ENCODE measurements at places on chromosomes 4 and X.
A peak's percentile ranks its signal among the peaks of the same experiment; 100 is the strongest.

- DNase-seq = peak; percentile 47
These were observed 13.9 kb upstream of the ETDC start for GRCh38 chrX:135295238-135295943.

GRCh38 chr4:5127556-5127955 is 76.3 kb downstream of the STK32B start:
- no peak for DNase-seq

GRCh38 chr4:155609455-155610059 is 57.1 kb upstream of the GUCY1A1 start:
- no peak for DNase-seq

DNA sequence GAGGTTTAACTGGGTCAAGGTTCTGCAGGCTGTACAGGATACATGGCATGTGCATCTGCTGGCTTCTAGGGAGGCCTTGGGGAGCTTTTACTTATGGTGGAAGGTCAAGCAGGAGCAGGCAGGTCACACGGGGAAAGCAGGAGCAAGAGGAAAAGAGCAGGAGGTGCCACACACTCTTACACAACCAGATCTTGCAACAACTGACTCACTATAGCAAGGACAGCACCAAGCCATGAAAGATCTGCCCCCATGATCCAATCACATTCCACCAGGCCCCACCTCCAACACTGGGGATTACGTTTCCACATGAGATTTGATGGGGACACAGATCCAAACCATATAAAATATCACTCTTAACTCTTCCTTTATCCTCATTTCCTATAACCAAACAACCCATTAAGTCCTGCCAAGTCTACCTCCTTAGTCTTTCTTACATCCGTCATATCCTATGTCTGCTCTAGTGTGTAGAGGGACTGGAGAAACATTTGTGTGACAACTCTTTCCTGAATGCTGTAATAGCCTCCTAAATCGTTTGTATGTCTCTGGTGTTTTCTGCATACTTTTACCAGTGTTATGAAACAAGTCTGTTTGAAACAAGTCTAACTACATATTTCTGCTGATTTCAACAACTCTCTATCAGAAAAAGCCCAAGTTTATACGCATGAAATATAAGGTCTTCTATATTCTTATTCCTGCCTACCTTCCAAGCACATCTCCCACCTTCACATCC is 8.3 kb upstream of the RAP2C start:
- DNase-seq = no peak

DNA sequence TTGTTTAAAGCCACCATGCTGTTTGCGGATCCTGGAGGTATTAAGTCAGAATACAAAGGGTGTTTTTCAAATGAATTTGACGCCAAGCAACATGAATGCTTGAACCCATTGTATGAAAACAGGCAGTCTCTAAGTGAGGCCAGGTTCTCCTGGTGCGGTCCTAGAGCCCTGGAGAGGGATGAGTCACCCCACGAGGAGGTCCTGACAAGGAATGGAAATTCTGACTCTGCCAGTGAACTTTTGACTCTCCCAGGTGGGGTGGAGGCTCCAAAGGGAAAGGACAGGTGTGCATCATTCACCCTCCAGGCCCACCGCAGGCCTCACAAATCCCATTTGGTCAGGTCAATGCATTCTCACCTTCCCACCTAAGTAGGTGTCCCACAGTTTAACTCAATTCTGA is 1.5 kb downstream of the TRIM2 start:
- no peak for DNase-seq

GRCh38 chr4:54224996-54225597 is 4.0 kb upstream of the PDGFRA start:
- no peak for DNase-seq

DNA sequence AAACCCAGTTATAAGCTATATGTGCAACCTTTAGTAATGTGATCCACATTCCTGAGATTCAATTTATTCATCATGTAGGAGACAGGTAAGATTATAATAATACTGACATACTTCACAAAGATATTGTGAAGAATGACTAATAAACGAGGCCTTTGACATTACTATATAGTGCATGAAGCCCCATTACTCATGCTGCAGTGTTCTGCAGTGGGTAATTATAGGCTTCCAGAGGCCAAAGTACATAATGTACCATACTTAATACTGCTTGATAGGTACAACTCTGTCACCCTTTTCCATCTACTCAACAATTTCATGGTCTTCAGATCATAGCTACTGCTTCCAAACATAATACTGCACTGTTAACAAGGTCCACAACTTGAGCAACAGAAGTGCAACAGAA is 68.9 kb downstream of the COL25A1 start:
- DNase-seq = no peak

DNA sequence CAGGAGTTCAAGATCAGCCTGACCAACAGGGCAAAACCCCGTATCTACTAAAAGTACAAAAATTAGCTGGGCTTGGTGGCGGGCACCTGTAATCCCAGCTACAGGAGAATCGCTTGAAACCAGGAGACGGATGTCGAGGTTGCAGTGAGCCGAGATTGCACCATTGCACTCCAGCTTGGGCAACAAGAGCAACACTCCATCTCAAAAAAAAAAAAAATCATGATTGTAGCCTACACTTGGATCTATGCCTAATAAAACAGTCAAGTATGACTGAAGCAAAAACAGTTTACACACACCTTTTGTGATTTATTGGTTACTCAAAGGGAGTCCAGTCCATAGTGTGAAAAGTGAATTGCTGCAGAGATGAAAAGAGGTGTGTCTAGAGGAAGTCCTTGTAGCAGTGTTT is 34.7 kb upstream of the TASL start:
- DNase-seq = no peak

GRCh38 chr4:6710996-6711395 is 1.3 kb upstream of the MRFAP1L1 start:
- DNase-seq = no peak

- no peak for DNase-seq
These were observed 44.2 kb downstream of the NAP1L5 start for GRCh38 chr4:88653371-88653946.

DNA sequence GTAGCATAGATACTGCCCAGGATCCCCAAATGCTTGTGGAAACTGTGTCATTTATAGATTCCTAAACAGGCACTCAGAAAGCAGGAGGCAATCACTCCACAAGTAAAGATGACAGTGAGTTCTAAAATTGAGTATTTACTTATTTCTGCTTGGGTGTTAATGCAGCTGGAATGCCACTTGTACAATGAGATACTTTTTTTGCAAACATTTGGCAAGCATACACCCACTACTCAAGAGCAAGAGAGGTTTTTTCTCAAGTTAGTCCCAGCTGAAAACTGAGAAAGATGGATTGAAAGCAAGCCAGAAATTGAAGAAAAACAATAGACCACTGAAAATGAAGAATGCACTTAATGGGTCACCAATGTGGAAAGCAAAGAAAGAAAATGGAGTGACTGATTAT is 22.5 kb downstream of the GABRA3 start:
- no peak for DNase-seq

- no peak for DNase-seq
These were observed 215.5 kb upstream of the ZFP42 start for GRCh38 chr4:187780070-187780469.

- no peak for DNase-seq
These were observed 16.9 kb upstream of the MED28 start for GRCh38 chr4:17597517-17597916.

All from activated T-helper 1 cell treated with anti-CD3 and anti-CD28 coated beads, Interleukin-12 subunit alpha, Interleukin-12 subunit beta, Interleukin-2, Interleukin-4 antibody, amounts not matched to agents 30 ng/mL and 10 ng/mL and 1 ng/mL, durations not matched to agents 14 hours and 24 hours and 36 hours (primary cell).